T-helper 1 cell (primary cell): ENCODE measurements at places on chromosomes 6 and 20.

- no peak for DNase-seq
Observed at GRCh38 chr6:42012501-42013133, 37.7 kb upstream of the TAF8 start.

- no peak for DNase-seq
Observed at GRCh38 chr6:6781873-6782227, 193.3 kb downstream of the LY86 start.

DNA sequence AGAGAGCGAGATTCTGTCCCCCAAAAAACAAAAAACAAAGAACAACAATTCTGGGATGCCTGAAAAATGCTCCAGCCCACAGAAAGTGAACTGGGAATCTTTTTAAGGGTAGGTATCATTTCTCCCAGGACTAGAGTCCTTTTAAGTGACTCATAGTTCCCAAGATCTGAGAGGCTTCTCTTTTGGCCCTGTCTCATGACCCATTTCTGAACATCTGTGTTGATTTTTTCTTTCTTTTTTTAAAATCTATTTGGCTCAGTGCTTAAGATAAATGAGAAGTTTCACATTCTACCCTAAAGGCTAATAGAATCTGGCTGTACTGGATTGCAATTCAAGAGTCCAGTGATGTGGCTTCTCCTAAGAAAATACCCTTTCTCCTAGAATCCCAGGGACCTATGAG is 217.6 kb upstream of the FOXQ1 start:
- DNase-seq, result no peak

GRCh38 chr6:27053738-27054137 is 193.8 kb upstream of the PRSS16 start:
- DNase-seq, result no peak

- DNase-seq, result no peak
Observed at GRCh38 chr6:63487103-63487813, 85.0 kb upstream of the LOC128125822 start.

DNA sequence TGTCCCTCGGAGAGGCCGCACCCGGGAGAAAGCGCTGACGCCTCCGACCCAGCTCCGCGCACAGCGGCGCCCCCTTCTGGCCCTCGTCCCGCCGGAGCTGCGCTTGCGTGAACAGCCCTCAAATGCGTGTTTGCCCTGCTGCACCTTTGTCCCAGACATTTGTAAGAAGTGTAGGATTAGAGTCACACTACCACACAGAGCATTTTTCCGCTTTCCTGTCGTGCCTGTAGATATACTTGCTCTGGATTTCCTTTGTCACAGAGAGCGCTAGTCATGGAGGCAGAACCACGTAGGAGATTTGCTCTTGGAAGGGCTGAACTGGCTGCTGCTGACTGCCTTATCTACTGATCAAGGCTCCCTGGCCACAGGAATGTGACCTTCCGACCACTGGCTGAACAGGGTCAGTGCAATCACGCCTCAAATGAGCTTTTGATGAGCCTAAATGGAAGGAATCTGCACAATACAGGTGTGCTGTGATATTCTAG is 62.3 kb downstream of the PAX1 start:
- DNase-seq, result no peak

GRCh38 chr20:53187392-53188068 is 215.4 kb downstream of the TSHZ2 start:
- DNase-seq, result no peak

DNA sequence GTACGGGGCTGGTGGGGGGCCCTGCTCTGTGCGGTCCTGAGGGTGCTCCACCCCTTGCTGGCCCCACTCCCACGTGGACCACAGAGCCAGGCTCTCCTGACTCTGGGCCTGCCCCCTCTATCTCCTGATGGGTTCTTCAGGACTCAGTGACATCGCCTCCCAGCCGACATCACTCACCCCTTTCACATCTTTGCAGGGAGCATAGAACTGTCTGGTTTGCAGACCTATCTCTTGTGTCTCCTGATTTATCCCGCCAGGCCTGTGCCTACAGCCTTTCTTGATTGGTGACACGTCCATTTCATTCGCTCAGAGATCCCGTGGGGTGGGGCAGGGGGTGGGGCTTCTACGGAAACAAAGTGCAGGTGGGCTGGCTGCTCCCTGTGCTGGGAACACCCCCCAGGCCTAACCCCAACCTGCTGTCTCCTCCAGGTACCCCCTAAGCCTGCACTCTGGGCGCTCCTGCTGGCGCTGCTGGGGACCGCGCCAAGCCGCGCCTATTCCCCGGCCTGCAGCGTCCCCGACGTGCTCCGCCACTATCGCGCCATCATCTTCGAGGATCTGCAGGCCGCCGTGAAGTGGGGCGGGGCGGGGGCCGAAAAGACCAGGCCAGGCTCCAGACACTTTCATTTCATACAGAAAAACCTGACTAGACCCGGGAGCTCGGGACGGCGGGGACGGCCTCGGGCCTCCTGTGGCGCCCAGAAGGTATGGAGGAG is 1.7 kb downstream of the C20orf204 start:
- no peak for DNase-seq

DNA sequence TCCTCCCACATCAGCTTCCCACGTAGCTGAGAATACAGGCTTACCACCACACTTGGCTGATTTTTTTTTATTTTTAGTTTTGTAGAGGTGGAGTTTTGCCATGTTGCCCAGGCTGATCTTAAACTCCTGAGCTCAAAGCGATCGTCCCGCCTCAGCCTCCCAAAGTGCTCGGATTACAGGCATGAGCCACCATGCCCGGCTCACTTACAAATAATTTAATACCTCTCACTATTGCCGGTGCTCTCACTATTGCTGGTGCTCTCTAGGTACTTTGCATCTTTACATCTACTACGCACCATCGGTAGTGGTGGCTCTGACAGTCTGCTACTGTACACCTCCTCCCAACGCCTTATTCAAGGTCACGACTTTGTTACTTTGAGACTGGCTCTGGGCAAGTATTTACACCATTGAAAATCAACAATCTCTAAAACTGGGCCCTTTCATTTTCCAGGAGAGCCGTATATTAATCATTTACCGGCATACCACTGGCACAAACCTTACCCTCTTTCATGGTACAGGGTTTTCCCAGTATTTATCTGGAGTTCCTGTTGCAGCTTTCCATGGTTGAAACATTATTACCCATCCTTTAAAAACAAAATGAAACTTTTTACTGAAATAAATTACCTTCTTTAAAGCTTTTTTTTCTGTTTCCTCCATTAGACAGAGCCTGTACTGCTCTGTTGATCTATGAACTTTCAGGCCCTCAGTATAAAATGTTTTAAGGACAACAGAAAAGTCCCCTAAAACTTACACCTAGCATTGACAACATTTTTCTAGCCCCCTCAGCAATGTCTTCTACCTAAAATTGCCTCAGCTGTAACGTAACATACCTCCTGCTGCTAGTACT is 259.6 kb upstream of the PLCB4 start:
- no peak for DNase-seq

DNA sequence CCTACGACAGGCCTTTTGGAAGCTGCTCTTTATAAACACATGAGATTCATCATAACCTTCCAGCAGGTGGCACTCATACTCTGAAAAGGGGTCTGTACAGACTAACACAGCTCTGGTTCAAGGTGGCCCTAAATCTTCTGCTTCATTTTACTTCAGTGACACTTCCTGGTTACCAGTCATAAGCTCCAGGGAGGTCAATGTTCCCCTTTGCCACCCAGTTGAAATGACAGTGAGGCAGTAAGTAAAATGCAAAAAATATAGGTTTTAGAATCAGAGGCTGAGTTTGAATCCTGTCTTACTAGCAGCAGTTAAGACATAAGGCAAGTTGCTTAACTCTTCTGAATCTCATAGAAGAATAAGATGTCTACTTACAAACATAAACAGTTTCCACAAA is 132.8 kb downstream of the CDK19 start:
- DNase-seq, result no peak

DNA sequence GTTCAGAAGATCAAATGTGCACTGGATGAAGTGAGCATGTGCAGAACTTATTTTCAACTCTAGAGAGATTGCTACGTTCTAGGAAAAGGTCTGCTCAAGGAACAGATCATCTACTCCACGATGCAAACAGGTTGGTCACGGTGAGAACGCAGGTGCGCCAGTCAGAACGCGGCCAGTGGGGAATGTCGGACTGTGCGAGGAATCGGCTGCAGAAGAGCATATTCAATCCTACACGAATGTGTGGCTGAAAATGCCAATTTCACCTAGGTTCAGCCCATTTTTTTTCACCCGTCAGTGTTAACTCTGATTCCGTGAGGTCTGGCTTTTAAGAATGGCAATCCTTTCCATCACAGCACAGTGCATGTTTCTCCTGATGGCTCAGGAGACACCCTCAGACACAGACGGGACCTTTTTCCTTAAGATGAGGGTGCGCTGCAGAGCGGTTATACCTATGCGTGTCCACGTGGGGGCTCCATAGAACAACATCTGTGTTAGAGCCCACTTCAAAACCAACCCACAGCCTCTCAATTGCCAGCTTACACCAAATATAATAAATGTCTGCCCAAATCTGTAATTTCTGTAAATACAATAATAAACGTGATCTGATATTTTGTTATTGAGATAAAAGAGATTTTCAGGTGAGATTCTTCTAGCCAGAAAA is 250.4 kb downstream of the FOXA2 start:
- DNase-seq, result no peak

DNA sequence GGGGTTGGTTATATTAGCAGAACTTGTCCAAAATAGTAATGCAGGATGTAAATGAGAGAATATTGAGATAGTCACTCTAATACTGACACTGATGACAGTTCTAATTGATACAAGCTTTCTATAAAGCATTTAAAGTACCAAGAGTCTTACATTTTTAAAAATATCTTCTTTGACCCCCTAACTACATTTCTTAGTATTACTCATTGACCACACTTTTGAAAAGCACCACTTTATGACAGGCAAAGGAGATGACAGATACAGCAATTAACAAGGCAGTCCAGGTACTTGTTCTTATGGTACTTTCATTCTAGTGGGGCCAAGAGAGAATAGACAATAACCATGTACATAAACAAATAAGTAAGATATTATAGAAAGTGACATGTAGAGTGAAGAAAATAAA is 139.4 kb upstream of the EYA4 start:
- no peak for DNase-seq

GRCh38 chr20:37736132-37736531 is 42.3 kb downstream of the CTNNBL1 start:
- no peak for DNase-seq
